ENCODE measurements at places on chromosomes 12 and 14. TPM values are rescaled to one million over a fixed set of nuclear protein-coding genes. Genes with fewer than 3 reads are reported as not detected.

Gene ABHD12B
- total RNA-seq = not detected

Gene LBHD2
- not detected for total RNA-seq

Gene CIDEB
- total RNA-seq = 3.2 TPM

Gene RBM19
- total RNA-seq = 27.7 TPM

Gene CLECL1
- total RNA-seq = not detected

Gene ISM2
- total RNA-seq = not detected

Data from hair follicle dermal papilla cell (primary cell).